ENCODE measurements at places on chromosomes 11 and 22.

DNA sequence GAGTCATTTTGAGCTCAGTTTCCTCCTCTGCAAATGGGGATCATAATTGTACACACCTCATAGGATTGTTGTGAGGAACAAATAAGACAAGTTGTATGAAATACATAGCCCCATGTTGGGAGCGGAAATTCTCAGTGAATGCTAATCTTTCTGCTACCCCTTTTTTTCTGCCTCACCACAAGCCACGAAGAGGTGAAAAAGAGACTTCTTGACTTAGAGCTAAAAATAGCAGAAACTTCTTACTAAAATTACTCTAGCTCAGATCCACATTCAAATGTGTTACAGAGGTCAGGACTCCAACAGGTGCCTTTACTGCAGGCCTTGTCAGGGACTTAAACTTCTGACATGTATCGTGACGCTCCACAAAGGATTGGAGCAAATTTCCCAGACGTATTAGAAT, 128.5 kb downstream of the MIAT start:
- DNase-seq, result no peak

- no peak for DNase-seq
These were observed 4.9 kb downstream of the SBF2 start for GRCh38 chr11:10288881-10289764.

- no peak for DNase-seq
These were observed 48.1 kb upstream of the GRAMD1B start for GRCh38 chr11:123381817-123382554.

DNA sequence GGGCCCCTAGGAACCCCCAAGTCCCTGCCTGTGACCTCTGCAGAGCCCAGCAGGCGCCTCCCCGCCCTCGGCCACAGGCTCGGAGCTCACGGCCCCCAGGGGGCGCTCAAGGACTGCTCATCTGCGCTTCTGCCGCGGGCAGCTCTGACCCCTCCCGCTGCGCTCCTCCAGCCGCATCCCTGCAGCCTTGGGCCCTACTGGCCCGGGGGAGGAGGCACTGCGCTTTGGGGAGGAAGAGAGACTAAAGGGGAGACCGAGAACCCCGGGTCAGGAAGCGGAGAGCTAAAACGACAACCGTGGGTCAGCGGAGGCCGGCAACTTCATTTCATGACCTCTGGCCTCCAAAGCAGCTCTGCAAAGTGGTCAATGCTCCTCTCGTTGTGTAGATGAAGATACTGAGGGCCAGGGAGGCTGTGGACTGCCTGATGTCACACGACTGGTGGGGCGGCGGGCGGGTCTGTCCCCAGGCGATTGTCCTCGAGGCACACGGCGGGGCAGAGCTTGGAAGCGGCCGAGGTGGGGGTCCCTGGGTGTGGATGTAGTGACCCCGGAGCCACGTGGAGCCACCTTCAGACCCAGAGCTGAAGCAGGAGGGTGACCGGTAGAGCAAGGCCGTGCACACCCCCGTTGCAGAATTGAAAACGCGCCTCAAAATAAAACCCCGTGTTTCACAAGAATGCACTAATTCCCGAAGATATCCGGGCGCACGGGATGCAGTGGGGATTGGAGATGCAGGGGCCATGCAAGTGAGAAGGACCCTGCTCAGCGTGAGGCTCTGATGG, 2.7 kb upstream of the KRTAP5-6 start:
- peak; percentile 72 for DNase-seq

- no peak for DNase-seq
These were observed 807 bp upstream of the ZNF74 start for GRCh38 chr22:20392983-20393704.

- no peak for DNase-seq
These were observed 41.3 kb downstream of the RTN4R start for GRCh38 chr22:20226760-20227350.

DNA sequence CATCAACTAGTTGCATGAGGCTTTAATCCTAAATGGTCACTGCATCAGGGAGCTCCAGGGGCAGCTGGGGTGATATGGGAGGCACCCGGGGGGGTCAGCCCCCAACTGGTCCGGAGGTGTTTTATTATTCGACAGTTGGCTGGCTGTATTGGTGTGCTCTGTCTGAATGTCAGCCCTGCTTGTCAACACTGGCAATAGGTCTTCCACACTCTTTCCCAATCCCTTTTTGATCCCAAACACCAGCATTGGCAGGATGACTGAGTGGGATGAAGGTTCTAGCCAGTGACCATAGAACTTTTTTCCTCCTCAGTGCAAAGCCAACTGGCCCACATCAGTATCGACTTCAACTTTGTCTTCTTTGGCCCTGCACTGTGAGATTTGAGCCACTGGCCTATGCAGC, 8.9 kb upstream of the LDLRAD3 start:
- no peak for DNase-seq

- no peak for DNase-seq
These were observed 93.2 kb upstream of the OR4B1 start for GRCh38 chr11:48123254-48123875.

DNA sequence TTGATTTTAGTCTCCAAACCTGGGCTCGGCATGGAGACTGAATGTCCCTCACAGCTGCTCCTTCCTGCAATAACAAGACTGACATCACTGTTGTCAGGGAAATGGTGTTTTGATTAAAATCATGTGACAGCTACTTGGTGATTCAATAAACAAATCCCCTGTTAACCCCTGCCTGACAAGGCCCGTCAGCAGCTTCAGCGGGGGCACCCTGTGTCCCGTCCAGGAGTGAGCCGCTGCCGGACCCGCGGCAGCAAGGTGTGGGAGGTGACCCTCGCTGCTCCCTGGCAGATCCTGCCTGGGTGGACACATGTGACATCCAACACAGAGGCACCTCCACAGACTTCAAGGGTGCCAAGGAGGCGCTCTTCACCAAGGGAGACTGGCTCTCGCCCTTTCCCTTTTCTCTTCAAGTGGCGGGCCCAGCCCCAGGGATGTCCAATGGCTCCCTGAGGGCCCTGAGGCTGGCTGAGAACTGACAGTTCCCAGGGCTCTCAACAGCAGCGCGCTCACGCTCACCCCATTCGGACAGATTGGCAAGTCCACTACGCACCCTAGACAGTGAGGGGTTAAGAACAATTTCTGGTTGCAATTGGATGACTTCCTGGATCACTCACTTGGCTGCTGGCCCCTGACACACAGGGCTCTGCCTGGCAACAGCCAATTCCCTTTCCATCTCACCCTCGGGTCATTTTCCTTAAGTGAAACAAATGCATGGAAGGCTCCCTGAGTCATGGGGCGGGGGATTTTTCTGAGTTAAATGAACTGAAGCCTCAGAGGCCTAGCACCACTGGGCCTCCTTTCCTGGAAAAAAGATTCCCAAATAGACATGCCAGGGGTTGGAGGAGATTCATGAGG, 30.7 kb downstream of the PPP2R1B start:
- DNase-seq, result peak; percentile 78

DNA sequence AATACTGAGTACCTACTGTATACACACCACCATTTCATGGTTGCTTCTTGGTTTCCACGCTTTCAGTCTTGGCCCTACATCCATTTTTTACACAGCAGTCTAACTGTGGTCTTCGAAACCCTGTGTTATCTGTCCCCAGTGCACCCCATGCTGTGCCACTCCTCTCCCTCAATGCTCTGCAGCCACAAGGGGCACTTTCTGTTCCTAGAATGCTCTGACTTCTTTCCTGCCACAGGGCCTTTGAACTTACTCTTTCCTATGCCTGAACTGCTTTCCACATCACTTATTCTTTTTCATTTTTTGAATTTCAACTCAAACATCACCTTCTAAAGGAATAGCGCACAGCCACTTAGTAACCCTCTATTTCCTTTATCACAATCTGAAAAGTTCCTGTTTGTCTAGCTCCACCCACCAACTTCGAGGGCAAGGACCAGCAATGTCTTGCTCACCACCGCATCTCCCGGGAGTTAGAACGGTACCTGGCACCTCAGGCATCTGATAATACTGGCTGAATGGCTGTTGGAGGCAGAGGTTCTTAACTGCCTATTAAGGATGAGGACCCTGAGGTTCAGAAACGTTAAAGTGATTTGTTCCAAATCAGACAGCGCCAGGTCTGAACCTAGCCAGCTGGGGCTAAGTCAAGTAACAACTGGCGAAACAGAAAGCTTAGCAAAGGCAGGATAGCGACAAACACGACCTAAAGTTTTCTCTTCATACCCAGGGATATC, 568 bp downstream of the ALG8 start:
- no peak for DNase-seq

DNA sequence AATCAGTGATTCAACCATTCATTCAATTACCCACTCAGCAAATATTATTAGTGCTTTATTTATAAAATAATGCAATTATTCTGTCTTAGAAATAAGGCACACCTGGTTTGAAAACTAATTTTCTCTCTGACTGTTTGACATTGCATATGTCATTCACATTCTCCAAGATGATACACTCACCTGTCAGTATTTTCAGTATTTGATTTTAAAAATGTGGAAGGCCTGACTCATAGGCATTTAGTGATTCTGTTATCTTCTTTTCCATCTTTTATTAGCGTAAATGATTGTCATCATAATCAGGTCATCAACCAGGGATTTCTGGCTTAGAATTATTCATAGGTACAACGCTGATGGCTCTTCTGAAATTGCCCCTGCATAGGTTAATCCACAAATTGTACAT, 480.9 kb downstream of the CNTN5 start:
- DNase-seq, result no peak

- peak; percentile 5 for DNase-seq
These were observed 45.6 kb downstream of the ARFGAP3 start for GRCh38 chr22:42811459-42811858.

GRCh38 chr11:117885777-117886176, 9.3 kb upstream of the FXYD6 start:
- no peak for DNase-seq

DNA sequence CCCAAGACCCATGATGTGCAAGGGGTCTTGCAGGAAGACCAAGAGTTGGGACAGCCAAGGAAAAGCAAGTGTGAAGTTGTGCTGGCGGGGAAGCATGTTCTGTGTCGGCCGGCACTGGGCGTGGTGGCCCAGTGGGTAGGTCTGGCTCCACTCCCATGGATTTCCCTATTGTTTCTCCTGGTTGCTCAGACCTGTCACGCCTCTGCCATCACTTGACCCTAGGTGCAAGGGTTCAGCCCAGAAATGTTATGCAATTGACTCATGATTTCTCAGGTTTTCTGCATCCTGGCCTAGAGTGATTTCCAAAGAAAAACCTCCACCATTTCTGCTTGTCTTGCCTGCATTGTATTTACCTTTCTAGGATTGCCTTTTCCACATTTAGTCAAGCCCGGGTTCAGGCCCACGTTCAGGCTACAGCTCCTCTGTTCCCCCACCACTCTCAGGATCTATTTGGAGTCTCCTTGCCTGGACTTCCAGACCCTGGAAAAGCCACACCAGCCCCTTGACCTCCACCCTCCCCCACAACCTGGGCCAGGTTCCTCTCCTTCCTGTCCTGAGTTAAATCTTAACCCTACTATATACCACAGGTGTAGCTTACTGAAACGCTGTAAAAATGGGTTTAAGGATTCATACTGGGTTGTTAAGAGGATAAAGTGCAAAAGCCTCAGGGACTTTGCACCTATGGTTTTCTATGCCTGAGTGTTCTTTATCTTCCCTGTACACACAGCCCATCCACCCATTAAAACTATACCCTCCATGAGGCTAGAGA, 17.5 kb upstream of the FOLR1 start:
- DNase-seq, result no peak

GRCh38 chr22:43446916-43447315, 35.1 kb downstream of the MPPED1 start:
- no peak for DNase-seq

- peak; percentile 87 for DNase-seq
These were observed at the start of gene UBE2L3 for GRCh38 chr22:21567456-21568346. Gene UBE2L3, plus strand, starts transcription at chr22:21567714. Its CDS starts 31 bp downstream, at chr22:21567745.

GRCh38 chr22:40416267-40416570, 45.8 kb downstream of the SGSM3 start:
- no peak for DNase-seq

DNA sequence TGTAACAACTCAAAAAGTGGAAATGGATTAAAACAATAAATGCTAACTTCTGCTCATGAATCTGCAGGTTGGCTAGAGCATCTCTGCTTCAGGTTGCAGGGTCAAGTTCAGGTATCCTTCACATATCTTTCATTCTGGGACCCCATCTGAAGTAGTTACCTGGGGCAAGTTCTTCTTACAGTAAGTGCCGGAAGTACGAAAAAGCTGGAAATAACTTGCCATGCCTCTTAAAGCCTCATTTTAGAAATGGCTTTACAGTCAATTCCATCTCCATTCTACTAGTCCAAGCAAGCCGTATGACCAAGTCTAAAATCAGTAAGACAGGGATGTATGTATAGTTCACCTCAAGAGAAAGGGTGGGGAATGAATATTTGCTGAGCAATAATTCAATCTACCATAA, 93.7 kb downstream of the FCHSD2 start:
- DNase-seq, result no peak

DNA sequence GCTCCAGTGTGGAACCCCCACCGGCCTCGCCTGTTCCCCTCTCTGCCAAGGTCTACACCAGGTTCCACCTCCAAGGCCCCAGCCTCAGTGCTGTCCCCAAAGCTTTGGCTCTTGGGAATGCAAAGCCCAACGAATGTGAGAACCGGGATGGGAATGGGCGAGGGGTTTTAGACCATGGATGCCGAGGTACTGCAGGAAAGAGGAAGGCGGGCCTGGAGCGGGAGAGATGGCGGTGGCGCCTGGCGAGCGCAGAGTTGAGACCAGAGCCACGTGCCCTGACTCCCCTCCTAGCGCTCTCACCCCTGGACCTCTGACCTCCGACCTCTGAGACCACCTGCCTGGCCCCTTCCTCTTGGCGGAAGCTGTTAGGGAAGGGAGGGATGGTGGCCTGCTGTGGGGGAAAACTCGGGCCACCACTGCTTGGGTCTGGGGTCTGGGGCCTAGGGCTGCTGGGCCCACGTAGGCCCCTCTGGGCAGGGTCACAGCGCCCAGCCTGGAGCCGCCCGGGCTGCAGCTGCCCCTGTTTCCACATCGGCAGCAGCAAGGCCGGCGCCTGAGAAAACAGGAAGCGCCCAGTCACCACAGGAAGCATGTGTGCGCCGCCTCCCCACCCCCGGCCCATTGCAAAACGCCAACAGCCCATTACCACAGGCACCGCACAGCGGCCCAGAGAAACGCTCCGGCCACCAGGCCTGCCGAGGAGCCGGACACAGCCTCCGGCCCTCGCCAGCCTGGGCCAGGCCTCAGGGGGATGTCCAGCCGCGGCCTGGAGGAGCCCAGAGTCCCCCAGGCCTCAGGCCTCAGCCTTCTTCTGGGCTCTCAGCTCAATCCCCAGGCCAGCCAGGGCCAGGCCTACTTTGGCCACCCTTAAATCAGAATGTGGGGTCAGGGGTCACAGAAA, 13.8 kb upstream of the SLC39A13 start:
- no peak for DNase-seq

DNA sequence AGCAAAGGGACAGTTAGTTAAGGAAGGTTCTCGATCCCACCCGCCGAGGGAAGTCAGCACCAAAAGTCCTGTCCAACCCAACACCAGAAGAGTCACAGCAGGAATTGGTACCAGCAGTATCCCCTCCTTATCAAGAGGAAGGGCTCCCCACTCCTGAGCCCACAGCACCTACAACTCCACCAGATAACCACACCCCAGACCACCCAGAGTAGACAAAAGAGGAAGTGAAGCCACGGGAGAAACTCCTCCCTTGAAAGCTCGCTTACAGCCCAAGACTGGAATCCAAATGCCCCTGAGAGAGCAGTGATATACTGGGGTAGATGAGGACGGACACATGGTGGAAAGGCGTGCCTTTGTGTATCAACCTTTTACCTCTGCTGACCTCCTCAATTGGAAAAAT, 7.3 kb upstream of the CD5 start:
- DNase-seq, result no peak

Data from SJSA1 (cell line).